Activated gamma-delta T cell treated with Interleukin-2 at 50 U/mL for 16 hours (primary cell): ENCODE measurements at places on chromosomes 6 and 20.

GRCh38 chr20:37699202-37699601 is 5.4 kb downstream of the CTNNBL1 start:
- DNase-seq = no peak

DNA sequence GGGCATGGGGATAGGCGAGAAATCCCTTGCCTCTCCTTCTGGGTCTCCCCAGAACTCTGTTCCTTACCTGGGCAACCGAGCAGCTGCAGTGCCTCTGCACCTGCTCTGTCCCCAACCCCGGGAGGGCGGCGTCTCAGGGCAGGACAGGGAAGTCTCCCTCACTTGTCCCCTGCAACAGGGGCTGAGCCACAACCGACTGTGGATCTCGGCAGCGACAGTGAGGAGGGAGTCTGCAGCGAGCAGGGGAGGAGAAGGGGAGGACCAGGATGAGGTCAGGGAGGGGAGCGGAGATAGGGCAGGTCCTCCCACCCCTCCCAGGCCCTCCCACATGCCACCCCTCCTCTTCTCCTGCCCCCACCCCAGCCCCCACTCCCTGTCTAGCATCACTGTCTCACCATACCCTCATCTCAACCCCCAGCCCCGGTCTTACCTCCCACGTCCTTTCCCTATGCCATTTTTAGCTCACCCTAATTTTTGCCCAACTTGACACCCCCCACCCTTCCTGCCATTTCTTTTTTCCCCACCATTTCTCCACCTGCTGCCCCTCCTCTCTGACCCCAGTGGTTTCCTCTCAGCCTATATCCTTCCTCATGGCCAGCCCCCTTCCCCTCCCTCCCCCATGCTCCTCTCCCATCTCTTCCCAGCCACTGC is at the start of gene TNXB:
TNXB (minus strand) TSS at position 225 of the 651 bp plus-strand sequence. CDS start 11,140 bp downstream, outside the sequence.
- DNase-seq = no peak

GRCh38 chr6:127784468-127784867 is 116.4 kb downstream of the THEMIS start:
- DNase-seq = no peak

DNA sequence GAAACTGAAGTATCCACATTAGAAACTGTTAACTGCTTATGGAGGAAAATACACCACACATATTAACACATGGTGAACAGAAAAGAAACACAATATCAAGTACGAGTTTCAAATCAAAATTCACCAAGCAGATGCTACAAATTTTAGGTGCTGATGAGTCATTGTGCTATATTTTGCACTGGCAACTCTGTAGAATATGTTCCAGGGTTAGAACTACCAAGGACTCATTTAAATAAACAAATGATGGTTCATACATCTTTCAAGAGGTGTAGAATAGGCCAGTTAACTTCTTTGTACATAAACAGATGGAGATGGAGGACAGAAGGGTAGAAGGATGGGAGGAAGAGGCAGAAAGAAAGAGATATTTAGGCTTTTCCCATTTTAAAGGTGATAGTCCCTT is 184.9 kb downstream of the ARHGAP18 start:
- no peak for DNase-seq

DNA sequence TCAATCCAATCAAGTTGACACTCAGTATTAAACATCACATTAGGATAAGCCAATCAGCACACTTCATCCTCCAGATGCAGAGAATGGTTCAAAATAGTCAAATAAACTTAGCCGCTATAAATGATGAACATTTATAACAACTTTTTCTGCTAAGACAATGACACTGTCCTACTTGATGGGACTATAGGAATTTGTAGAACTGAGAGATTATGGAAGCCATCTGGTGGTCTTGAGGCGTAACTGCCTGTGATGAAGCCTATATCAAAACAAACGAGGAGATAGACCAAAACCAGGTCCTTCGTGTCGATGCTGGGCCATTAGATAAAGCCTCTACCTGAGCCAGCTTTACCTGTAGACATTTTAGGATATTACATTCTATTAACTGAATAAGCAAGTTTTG is 631.1 kb downstream of the COL12A1 start:
- DNase-seq = no peak

DNA sequence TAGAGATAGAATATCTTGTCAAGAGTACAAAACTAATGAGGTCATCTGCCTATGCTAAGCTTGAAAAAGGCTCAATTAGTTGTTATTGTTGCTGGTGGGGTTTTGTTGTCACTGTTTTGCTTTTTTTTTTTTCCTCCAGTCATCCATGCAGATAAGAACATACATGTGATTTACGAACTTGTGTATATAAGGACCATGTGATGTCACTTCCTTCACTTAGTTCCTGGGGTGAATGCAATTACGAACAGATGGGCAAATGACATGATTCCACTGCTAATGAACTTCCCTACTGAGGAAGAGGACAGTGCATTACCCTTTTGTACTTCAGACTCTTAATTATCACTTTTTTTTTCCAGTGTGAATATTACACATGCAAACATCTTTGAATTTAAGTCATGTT is 1175.3 kb upstream of the GJE1 start:
- DNase-seq = no peak

DNA sequence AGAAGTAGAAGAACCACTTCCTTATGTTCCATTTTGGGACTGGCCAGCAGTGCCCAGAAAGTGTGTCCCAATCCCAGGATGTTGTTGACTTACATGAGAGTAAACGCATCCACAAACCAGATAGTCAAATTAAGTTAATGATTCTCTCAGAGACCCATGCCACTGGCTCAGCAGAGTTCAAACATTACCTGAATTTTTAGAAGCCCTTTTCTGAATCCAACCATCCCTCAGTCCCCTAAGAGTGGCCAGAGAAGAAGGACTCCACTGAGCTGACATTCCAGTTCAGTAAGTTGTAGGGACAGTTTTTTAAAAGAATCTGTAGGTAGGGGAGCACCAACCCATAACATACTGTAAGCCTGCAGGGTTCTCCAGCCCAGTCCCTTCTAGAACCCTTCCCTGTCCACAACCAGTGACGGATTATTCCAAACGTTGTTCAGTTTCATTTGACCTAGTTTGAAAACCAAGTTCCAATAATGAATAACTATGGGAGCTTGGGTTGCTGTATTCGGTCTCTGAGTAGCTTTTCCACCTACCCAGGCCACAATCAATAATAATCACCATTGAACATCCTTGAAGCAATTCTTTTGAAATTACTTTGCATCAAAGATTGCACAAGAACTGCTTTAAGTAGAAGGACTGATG is 153.0 kb downstream of the LPA start:
- DNase-seq = no peak

DNA sequence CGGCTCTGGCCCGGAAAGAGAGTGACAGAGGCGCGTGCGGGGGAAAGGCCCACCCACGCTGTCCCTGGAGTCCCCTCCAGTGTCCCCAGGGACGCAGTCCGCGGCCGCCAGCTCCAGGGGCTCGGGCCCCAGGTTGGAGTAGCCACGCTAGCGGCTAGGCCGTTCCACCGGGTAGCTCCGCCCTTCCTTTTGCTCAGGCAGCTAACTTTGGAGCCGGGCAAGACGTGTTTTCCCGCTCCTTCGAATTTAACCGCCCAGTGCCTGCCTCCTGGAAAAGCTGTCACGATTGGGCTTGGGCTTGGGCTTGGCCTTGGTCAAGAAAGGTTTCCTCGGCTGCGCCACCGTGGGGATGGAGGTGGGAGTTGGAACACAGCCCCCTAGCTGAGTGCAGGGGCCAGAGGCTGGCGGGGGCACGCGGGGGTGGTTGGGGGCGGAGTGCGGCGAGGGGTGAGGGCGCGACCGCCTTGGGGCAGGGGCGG is 4.7 kb downstream of the LINC00237 start:
- DNase-seq = no peak

- DNase-seq = no peak
Observed at GRCh38 chr6:11917951-11918738, 94.0 kb upstream of the HIVEP1 start.

DNA sequence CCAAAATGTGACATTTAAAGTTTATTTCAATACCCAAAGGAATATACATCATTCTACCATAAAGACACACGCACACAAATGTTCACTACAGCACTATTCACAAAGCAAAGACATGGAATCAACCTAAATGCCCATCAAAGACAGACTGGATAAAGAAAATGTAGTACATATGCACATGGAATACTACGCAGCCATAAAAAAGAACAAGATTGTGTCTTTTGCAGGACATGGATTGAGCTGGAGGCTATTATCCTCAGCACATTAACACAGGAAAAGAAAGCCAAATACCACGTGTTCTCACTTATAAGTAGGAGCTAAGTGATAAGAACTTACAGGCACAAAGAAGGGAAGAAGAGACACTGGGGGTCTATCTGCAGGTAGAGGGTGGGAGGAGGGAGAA is 22.4 kb downstream of the ATP9A start:
- no peak for DNase-seq

DNA sequence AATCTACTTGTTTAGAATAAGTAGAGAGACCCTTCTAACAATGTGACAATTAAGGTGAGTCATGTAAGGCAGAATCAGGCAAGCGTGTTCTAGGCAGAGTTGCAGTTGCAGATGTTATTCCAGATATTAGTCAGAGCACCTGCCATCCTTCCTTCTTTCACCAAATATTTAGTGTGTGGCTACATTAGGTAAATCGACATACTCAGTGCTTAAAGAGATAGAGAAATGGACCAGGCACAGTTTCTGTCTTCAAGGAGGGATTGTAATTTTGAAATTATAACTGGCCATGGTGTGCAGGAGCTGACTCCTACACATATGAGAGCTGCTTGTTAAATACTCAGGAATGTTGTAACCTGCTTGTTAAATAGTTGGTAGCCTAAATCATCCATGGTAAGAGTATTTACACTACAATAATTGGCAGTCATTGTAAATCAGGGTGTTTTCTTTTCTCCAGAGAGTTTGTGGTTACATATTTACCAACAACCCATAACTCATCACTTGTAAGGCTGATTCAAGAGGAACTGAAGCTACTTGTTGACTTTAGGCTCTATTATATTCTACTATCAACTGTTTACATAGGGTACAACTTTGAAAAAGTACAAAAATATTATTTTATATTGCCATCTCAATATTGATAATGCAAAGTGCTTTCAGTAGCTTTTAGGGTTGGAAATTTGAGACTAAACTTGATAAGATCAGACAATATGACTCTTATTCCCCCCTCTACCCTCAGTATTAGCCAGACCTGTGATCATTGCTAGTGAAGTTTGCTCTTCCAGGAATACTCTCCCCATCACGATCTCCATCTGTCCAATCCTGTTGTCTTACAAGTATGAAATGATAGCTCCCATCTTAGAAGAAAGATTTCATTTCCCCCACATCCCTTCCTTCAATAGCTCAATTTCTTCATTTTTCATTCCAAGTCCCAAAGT is 607.1 kb downstream of the COL12A1 start:
- DNase-seq = no peak

DNA sequence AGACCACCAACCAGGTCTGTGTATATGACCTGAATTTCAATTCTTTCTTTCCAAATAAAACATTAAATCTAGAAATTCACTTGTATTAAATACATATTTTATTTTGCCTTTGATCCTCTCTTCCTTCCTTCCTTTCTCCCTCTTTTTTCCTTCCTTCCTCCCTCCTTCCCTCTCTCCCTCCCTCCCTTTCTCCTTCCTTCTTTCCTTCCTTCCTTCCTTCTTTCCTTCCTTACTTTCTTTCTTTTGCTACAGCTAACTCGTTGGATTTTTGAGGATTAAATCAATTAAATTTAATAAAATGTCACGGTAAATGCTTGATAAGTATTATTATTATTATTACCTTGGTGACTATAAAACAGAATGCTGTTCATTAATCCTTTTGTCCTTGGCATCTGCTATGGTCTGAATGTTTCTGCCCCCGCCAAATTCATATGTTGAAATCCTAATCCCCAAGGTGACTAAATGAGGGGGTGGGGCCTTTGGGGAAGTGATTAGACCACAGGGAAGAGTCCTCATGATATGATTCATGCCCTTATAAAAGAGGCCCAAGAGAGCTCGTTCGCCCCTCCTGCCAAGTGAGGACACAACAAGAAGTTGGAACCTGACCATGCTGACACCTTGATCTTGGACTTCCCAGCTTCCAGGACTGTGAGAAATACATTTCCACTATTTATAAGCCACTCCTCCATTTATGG is 67.6 kb upstream of the BTBD3 start:
- no peak for DNase-seq

GRCh38 chr6:154705471-154706113 is 27.6 kb upstream of the SCAF8 start:
- DNase-seq = no peak

GRCh38 chr20:13930281-13930680 is 60.1 kb downstream of the SEL1L2 start:
- no peak for DNase-seq
